Stimulated activated CD4-positive, alpha-beta T cell treated with anti-CD3 and anti-CD28 coated beads, Interleukin-1b, Interleukin-23, amount 100 ng/mL, for 4 hours (primary cell): ENCODE measurements at places on chromosomes 16 and 17.

DNA sequence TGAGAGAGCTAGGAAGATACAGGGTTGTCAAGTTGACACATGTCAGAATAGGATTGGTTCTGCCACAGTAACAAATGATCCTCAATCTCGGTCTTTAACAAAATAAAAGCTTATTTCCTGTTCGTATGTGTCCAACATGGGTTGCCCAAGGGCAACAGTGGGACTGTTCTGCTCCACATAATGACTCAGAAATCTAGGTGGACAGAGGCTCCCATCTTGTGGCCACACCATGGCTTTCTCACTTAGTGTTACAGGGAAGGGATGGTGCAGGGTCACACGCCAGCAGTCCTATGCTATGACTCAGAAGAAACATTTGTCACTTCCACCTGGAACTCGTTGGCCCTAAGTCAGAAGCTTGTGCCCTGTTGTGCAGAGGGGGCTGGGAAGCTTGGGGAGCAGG is 364.9 kb downstream of the SNX29 start:
- DNase-seq = no peak

DNA sequence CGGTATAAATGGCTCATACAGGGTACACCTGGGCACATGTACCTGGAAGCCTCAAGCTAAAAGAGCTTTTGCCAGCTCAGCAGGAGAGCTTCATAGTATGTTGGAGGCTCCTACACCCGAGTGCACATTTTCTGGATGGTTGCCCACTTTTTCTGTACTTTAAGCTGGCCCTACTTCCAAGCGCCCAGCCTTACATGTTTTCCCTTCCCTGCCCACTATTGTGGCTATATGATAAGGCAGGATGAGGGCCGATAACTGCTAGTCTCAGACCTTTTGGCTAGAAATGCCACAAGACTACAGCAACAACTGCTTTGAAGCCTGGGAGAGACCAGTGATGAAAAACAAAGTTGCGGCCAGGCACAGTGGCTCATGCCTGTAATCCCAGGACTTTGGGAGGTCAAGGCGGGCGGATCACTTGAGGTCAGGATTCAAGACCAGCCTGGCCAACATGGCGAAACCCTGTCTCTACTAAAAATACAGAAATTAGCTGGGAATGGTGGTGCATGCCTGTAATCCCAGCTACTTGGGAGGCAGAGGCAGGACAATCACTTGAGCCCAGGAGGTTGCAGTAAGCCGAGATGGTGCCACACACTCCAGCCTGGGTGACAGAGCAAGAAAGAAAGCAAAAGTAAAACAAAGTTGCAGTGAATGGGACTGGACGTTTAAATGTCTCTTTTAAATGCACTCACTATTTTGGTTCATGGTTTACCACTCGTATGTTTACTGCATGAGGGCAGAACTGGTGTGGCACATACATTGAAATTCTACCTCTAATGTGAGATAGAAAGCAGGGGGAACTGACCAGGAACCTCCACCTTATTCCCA is 14.2 kb upstream of the MARCHF10 start:
- DNase-seq = no peak

DNA sequence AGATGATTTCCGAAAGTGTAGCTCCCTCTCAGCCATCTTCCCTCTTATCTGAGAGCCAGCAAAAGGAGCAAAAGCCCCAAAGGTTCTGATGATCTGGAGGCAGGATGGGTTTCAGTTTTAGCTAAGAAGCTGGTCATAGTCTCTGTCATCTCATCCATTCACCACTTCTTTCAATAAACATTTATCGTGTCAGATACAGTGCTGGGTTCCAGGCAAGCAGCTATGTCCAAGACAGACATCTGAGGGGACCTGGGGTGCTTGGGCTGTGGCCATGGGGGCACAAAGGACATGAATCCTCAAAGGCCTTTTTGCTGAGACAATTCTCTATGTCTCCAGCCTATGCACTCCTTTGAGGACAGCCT is 1.0 kb upstream of the ETV4 start:
- no peak for DNase-seq

- no peak for DNase-seq
Measured at GRCh38 chr16:63613701-63614100, 1508.2 kb downstream of the CDH11 start.

- DNase-seq = no peak
Measured at GRCh38 chr16:72244853-72245252, 72.9 kb upstream of the PMFBP1 start.

DNA sequence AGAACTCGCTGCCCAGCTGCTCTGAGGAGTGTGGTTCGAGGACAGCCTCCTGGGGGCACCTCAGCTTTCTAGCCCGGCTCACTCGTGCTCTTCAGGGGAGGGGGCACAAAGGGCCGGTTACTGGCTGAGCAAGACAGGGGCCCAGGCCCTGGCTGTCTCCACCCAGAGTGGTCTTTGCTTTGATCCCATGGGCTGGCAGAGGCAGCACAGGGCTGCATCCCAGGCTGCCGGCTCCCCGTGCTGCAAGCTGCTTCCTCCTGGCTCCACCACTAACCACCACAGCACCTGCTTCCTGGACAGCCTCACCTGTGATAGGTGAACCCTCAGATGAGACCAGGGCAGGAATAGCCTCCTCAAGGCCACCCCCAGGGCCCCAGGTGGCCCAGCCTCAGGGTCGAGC is 6.8 kb downstream of the SPPL2C start:
- no peak for DNase-seq

DNA sequence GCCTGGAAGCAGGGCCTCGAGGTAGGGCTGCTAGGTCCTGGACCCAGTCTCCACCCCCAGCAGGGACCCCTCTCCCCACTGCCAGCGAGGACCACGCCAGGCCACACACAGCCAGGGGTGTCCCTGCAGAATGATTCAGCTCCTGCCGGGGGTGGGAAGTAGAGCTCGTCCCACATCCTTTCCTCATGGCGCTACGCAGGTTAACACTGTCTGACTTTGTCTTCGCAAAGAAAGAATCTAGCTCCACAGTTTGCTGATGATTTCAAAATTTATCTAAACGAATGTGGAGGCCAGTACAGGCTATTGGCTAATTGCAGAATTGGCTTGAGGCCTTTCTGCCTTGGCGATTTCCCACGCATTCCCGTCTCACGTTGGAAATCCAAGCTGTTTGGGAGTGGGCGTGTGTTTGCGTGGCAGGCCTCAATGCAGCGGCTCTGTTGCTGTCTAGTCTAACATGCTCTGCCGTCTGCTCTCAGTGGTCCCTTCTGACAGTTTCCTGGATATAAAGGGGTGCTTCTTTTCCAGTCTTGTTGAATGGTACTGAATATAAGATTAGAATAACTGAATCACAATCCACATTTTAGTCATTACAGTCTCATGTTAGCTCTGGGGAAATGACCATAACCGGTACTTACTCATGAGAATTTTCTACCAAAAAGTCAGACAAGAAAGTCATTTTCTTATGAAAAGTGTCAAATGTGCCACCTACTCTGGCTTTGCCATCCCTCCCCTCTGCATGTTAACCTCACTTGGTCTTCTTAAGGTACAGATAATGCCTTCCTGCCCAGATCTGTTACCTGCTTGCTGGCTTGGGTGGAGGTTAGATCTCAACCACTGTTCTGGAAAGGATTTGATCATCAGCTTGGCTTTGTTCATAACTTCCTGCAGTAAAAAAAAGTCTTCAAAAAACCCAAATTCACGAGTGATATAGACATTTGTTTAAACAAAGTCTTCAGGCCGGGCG is 252.4 kb downstream of the NTN1 start:
- no peak for DNase-seq

DNA sequence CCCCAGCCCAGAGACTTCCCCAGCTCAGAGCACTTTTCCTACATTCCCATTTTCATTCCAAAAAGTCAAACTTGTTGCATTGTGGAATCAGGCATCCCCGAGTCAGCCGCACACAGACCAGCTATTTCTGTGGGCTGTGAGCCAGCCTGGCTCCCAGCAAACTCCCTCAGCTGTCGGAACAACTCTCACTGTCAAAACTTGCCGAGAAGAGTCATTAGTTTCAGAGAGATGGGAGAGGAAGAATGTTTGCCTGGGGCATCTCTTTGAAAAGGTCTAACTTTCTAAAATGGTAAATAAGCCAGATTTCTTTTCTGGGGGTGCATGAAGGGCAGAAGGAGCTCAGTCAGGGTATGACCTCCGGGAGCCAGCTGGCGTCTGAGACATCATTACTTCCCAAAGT is 280.0 kb downstream of the TMEM114 start:
- DNase-seq = no peak

- DNase-seq = no peak
Measured at GRCh38 chr17:5672815-5673430, 88.6 kb upstream of the NLRP1 start.

- no peak for DNase-seq
Measured at GRCh38 chr17:28317966-28318758, 838 bp upstream of the TMEM97 start.

GRCh38 chr16:78075800-78076199 is 23.7 kb upstream of the WWOX start:
- DNase-seq = no peak
